ENCODE measurements at places on chromosomes 13 and 19. TPM values are rescaled to one million over a fixed set of nuclear protein-coding genes. Genes with fewer than 3 reads are reported as not detected.

TNFSF11 gene
- total RNA-seq = not detected

KLHL1 gene
- total RNA-seq = 0.14 TPM

SYNGR4 gene
- not detected for total RNA-seq

PABPC3 gene
- total RNA-seq = not detected

CCDC122 gene
- total RNA-seq = not detected

LILRB1 gene
- total RNA-seq = 0.96 TPM

Measured in transverse colon (tissue), 4 donors.